Esophagus squamous epithelium (tissue), 5 donors: ENCODE measurements at places on chromosomes 11 and 22. TPM values are rescaled to one million over a fixed set of nuclear protein-coding genes. Genes with fewer than 3 reads are reported as not detected.

DNA sequence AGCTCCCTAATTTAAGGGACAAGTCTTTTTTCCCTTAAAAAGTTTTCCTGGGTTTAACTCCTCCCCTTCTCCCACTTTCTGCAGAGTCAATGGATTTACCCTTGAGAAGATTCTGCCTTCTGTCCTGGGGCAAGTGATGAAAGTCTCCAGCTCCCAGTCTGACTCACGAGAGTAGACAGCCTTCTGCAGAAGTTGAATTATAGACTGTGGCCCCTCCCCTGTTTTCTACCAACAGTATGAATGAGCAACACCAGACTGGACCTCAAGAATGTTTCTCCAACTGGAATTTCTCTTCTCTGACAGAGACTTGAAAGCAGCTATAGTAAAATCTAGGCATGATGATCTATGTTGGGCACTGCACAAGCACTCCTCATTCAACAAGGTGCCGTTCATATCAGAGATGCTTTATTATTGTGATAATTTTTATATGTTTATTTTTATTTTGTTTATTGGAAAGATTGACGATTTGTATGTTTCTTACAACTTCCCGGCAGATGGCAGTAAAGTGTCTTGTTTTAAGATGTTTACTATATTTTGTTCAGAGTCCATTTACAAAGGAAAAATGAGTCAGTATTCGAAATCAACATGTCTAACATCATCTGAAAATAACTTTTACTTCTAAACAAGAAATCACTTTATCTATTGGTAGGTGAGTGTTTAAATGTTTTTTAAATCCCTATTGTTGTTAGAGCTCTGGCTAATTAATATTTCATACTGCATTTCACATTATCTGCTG lies 56.6 kb downstream of the LMO2 start:
- no peak overlapping the region for H3K27ac ChIP-seq
- H3K36me3 ChIP-seq: no peaks in the 10 kb centered on the region
- no peak for DNase-seq
- no peaks in the 10 kb centered on the region for H3K27me3 ChIP-seq

DNA sequence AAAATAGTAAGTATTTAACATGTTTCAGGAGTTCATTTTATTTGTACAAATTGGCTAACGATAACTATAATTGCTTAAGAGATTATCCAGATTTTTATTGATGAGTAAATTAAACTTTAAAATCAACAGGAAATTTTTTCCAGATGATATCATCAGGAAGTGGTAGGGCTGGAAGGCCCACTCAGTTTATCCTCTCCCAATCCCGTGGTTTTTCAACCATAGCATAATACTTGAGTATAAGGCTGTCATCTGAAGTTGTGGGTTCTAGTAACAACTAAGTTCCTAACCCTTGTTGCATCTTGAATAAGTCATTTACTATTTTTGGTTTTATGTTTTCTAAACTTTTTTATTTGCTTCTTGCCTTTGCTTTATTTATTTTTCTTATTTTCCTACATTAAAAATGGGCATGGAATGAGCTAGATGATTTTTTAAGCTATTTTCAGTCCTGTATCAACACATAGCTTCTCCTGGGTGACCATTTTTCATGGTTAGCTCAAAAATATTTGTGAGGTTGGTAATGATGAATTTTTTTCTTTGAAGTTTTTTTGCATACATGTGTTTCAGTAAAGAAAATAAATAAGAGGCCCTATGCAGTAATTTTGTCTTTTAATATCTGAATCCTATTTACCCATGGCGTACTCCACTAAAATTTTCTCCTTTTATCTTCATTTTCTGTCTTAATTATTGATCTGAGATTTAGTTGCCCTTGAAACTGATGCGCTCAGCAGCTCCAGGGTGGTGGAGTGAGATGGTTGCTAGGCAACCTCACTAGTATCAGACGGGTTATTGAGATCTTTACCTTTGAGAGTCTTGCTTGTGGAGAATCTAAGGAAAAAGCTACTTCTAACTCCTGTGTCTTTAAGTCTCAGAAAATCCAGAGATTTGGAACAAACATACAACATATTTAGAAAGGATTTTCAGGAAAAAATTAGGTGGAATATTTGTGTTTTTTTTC lies 452.0 kb upstream of the CCDC179 start:
- no peaks in the 10 kb centered on the region for H3K4me1 ChIP-seq
- no peaks in the 10 kb centered on the region for H3K27me3 ChIP-seq
- H3K36me3 ChIP-seq: no peaks in the 10 kb centered on the region
- no peak for DNase-seq
- no peak overlapping the region for H3K27ac ChIP-seq

DNA sequence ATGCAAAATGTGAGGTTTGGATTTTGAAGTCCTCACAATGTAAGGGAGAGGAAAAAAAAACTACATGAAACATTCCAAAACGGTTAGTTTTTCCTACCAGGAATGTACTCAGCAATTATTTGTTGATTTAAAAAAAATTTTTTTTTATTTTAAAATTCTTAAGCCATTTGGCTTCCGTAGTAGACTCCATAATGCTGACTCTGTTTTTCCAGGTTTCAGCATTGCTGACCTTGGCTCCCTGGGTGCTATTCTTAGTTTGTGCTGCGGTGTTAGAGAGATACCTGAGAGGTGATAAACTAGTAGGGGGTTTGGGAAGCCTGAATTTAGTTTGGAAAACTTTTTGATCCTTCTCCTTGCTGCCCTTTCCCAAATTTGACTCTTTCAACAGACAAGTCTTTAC lies 10.6 kb downstream of the STT3A start:
- no peak for DNase-seq
- H3K4me1 ChIP-seq: no peaks in the 10 kb centered on the region
- no peak overlapping the region for H3K4me3 ChIP-seq

DNA sequence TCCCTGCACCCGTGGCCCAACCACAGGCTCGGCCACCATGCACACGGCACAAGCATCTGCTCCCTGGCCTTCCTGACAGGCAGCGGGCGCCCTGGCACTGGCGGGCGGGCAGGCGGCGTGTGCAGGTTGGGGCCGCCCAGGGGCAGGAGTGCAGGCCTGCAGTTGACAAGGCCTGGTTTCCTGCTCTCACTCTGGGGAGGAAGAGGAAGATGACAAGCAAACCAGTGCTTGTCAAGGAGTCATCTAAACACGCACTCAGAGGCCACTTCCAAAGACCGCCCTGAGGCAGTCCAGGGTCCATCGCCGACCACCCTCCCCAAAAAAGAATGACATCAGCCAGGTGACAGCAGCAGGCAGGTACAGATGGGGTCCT lies 65.3 kb upstream of the LINC01488 start:
- peaks cover 11% of the 10 kb centered on the region for H3K4me1 ChIP-seq
- no peaks in the 10 kb centered on the region for H3K27me3 ChIP-seq
- DNase-seq: no peak

DNA sequence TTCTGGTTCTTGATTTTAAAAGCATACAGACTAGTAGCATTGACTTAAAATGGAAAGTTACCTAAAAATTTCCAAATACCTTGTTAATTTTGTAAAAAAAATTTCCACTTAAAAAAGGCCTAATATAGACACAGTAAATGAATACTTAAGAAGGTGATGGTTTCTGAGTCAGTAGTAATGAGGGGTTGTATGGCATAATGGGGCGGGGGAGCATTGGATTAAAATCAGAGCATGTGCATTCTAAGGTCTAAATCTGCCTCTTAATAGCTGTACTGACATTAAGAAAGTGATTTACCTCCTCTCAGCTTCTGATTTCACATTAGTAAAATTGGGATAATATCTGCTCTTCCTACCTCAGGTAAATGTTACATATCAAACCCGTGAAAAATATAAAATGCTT lies 446.5 kb downstream of the AASDHPPT start:
- no peaks in the 10 kb centered on the region for H3K36me3 ChIP-seq
- no peak overlapping the region for H3K4me3 ChIP-seq
- H3K4me1 ChIP-seq: no peaks in the 10 kb centered on the region
- no peaks in the 10 kb centered on the region for H3K27me3 ChIP-seq
- DNase-seq: no peak

LRRC51 gene
- 4.2 TPM for total RNA-seq

KCNK4 gene
- not detected for total RNA-seq

CFAP300 gene
- 0.80 TPM for total RNA-seq

APOBEC3H gene
- total RNA-seq: 0.92 TPM

MYO7A gene
- total RNA-seq: 0.97 TPM

MPEG1 gene
- total RNA-seq: 1.2 TPM

GRCh38 chr11:17585911-17586695 lies 39.0 kb downstream of the OTOG start:
- no peaks in the 10 kb centered on the region for H3K36me3 ChIP-seq
- H3K27me3 ChIP-seq: no peaks in the 10 kb centered on the region
- no peak for DNase-seq

H19 gene
- total RNA-seq: 77.6 TPM

GRCh38 chr11:57345555-57346211 lies 7.5 kb downstream of the P2RX3 start:
- H3K36me3 ChIP-seq: no peaks in the 10 kb centered on the region
- no peaks in the 10 kb centered on the region for H3K4me1 ChIP-seq
- no peak overlapping the region for H3K4me3 ChIP-seq
- DNase-seq: no peak
- no peak overlapping the region for H3K27ac ChIP-seq

ACR gene
- total RNA-seq: not detected

DNA sequence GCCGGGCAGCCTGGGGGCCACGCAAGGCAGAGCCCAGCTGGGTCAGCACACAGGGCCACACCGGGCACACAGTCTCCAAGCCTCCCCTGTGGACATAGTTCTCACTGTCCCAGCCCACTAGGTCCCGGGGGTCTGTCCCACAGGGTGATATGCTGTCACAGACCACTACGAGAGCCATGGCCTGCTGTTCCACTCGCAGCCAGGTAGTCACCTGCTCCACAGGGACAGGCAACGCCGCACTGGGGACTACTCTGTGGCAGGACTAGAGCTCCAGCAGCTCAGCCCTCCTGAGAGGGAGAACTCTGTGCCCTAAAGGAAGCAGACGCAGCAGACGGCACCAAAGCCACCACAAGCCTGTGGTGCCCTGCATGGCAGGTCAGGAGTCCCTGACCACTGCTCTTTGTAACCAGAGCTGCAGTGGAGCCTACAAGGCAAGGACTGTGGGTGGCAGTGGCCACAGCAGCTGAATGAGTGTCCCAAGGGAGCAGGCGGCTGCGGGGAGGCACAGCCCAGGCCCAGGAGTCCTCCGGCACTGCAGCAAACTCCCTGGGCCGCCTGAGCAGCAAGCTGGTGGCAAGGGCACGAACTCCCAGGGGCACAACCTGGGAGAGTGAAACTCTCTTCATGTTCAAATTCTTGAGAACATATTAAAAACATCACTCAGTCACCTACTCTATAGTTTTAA lies 171.2 kb upstream of the GRK3 start:
- no peak overlapping the region for H3K27ac ChIP-seq
- peaks cover 3% of the 10 kb centered on the region for H3K4me1 ChIP-seq
- H3K27me3 ChIP-seq: no peaks in the 10 kb centered on the region
- no peak for DNase-seq
- H3K4me3 ChIP-seq: no peak overlapping the region
- H3K36me3 ChIP-seq: no peaks in the 10 kb centered on the region

- no peak overlapping the region for H3K27ac ChIP-seq
- H3K4me1 ChIP-seq: peaks cover 43% of the 10 kb centered on the region
- H3K4me3 ChIP-seq: no peak overlapping the region
- peaks cover 3% of the 10 kb centered on the region for H3K27me3 ChIP-seq
- peaks cover under 1% of the 10 kb centered on the region for H3K36me3 ChIP-seq
Observed at GRCh38 chr11:398826-399225, 4.8 kb downstream of the PKP3 start.

- H3K27me3 ChIP-seq: no peaks in the 10 kb centered on the region
- peaks cover 5% of the 10 kb centered on the region for H3K4me1 ChIP-seq
- H3K36me3 ChIP-seq: peaks cover 3% of the 10 kb centered on the region
- H3K4me3 ChIP-seq: no peak overlapping the region
- H3K27ac ChIP-seq: no peak overlapping the region
- no peak for DNase-seq
Observed at GRCh38 chr22:42895087-42895486, 38.0 kb upstream of the ARFGAP3 start.

GRCh38 chr11:815675-816432 lies 2.9 kb upstream of the PNPLA2 start:
- H3K36me3 ChIP-seq: peaks cover 46% of the 10 kb centered on the region
- H3K4me3 ChIP-seq: no peak overlapping the region
- peaks cover 41% of the 10 kb centered on the region for H3K4me1 ChIP-seq

GRCh38 chr11:103744496-103745153 lies 291.8 kb upstream of the DDI1 start:
- DNase-seq: no peak
- no peaks in the 10 kb centered on the region for H3K36me3 ChIP-seq
- no peak overlapping the region for H3K4me3 ChIP-seq
- H3K4me1 ChIP-seq: no peaks in the 10 kb centered on the region
- H3K27ac ChIP-seq: no peak overlapping the region
- no peaks in the 10 kb centered on the region for H3K27me3 ChIP-seq

- H3K36me3 ChIP-seq: no peaks in the 10 kb centered on the region
- no peak for DNase-seq
- H3K4me1 ChIP-seq: no peaks in the 10 kb centered on the region
Observed at GRCh38 chr11:18650859-18651557, 16.9 kb upstream of the SPTY2D1 start.

MRGPRE gene
- total RNA-seq: 0.50 TPM

POU2F3 gene
- 1.5 TPM for total RNA-seq

CRYAB gene
- total RNA-seq: 22.9 TPM

GRCh38 chr11:73173755-73174494 lies 31.8 kb upstream of the FCHSD2 start:
- no peak overlapping the region for H3K4me3 ChIP-seq
- H3K27me3 ChIP-seq: no peaks in the 10 kb centered on the region
- H3K4me1 ChIP-seq: peaks cover 26% of the 10 kb centered on the region
- H3K36me3 ChIP-seq: no peaks in the 10 kb centered on the region

DNA sequence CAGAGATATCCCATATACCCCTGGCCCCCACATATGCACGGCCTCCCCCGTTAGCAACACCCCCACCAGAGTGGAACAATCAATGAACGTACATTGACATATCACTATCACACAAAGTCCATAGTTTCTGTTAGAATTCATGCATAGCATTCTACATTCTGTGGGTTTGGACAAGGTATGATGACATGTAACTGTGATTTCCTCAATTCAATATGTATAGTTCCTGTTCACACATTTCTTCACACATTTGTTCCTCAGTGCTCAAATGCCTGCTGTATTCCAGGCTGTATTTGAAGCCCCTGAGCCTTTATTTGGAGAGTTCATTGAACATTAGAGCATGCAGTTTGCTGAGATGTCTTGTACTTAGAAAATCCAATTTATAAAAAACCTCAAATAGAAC lies 69.9 kb downstream of the PTPRJ start:
- no peak overlapping the region for H3K4me3 ChIP-seq
- no peak for DNase-seq
- no peaks in the 10 kb centered on the region for H3K36me3 ChIP-seq

OR4D5 gene
- not detected for total RNA-seq
